Activated naive CD4-positive, alpha-beta T cell (primary cell): ENCODE measurements at places on chromosomes 12 and 14.

DNA sequence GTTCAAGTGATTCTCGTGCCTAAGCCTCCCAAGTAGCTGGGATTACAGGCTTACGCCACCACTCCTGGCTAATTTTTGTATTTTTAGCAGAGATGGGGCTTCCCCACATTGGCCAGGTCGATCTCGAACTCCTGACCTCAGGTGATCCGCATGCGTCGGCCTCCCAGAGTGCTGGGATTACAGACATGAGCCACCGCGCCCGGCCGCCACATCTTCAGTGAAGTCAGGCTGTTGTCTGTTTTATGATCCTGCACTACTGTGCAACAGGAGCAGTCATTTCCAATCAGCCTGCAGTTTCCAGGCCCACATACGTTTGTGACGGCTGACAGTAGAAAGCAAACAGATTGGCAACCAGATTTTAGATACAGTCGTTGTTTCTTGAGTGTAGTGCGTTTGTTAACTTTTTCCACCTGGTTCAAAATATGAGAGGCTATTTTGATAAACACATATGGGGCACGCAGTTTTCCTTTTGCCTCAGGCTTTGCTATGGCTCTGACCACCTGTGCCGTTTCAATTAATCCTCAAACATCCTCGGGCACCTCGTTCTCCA is 74.8 kb downstream of the LGMN start:
- DNase-seq, result no peak

- DNase-seq, result no peak
Measured at GRCh38 chr12:50107416-50108268, 3.8 kb downstream of the GPD1 start.

DNA sequence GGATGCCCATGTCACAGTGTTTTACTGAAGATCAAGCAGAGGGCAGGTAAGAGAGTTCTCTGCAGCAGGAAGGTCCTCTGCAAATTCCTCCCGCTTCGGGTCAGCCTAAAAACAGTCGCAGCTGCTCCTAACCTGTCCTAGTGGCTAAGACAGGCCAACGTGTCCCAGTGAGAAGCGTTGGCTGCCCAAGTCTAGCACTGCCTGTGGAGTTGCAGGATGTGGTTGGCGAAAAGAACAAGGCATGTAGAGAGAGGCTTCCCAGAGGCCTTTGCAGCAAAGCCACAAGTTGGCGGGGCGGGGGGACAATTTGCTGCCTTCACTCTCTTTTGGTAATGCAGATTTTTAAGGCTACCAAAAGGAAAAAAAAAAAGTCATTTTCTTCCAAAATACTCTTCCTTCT is 340.1 kb downstream of the BCL11B start:
- DNase-seq, result no peak

DNA sequence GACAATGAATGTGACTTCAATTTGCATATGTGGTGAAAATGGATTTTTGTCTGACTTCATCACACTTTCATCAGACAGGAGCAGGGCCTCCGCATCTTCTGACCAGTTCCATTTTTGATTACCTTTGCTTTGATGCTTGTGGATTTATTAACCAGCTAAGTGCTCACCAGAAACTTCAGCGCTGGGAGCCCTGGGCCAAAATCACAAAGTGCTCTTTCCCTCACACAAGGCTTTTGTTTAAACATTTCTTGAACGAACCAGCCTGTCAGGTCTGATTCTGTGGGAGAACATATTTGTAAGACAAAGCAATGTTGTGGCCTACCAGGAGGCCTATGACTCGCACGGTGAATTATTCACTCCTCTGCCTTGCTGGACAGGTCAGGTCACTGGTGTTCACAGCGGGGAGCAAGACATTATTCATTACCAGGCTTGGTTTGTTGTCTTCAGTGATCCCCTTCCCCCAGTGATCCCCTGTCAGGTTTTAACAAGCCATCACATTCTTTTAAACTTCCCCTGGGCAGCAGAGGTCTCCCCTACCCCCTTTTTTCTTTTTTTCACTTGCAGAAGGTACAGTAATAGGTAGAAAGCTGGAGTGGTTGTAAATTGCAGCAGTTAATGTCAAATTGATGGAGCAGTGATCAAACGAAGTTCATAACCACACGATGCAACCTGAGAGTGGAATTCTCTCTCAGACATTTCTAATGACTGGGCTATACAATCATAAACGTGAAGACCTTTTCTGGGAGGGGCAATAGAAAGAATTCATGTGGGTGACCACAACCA is 167.5 kb upstream of the PRICKLE1 start:
- no peak for DNase-seq

DNA sequence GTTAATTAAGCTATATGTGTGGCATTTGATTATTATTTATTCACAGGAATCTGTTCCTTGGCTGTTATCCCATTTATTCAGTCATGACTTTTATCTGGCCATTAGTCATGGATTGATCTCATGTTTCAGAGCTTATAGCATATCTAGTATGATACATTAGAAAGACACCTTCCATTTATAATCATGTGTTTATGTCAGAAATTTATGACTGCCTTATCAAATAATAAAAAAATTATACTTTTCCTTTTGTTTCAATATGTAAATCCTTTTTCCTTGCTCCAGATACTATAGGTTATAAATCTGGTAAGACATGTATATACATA is 248.0 kb upstream of the PDE3A start:
- no peak for DNase-seq

- DNase-seq, result no peak
Measured at GRCh38 chr12:115923851-115924250, 353.6 kb downstream of the MED13L start.

DNA sequence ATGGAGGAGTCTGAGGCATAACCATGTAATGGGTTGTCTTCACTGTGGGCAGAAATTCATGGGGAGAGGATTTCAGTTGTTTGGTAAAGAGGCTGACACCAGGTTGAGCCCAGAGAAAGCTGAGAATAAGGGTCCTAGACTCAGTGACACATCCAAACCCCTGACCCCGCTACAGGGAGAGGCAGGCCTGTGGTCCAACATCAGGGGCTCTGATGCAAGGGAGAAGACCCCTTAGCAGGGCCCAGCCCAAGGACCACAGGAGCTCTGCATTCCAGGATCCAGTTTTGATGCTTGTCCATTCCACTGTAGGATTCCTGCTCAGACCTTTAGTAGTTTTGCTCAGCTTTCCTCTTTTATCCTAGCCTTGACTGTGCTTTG is 15.5 kb downstream of the GPR68 start:
- DNase-seq, result no peak

DNA sequence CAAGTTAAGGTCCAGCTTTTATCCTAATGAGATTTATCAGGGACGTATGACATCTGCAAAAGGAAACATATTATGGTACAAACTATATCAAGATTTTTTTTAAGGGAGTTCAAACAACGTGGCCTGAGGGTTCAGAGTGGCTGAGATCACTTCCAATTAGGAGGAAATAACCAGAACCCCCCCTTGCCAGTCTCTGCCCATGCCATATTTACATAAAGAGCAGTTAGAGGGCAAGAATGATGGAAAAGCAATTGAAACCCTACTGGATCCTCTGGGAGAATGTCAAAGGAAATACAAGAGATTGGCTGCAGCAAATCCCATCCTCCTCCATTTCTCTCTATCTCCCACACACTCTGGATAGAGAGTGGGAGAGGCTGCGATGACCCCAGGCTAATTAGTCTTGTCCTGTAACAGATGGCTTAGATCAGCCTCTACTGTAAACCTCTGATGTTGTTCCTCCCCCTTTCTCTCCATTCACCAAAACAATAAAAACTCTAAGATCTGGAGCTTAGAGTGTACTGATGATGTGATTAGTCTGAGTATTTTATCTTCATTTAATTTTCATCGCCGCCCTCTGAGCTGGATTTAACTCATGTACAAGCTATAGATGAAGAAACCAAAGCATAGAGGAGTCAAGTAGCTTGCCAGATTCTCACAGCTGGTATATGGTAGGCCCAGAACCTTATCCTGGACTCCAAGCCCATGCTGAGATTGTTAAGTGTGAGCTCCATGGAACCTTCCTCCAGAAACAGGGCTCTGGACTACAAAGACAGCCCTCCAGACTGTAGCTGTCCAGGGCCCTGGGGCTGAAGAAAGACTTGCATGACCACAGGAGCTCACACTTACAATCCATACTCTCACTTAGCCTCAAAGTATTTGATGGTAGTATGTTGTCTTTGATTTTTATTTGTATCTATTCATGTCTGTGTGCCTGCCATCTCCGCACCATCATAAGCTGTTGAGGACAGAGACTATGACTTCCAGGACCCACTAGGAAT is 54.1 kb upstream of the GNG2 start:
- no peak for DNase-seq

DNA sequence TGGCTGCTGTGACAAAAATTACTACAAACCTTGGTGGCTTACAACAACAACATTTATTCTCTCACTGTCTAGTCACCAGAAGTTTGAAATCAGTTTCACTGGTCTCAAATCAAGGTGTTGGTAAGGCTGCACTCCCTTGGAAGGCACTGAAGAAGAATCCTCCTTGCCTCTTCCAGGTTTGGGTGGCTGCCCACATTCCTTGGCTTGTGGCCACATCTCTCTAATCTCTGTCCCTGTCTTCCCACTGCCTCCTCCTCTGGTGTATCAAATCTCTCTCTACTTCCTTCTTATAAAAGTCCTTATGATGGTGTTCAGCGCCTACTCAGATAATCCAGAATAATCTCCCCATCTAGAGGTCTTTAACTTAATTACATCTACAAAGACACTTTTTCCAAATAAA is 31.0 kb downstream of the PLCZ1 start:
- DNase-seq, result no peak

- no peak for DNase-seq
Measured at GRCh38 chr12:57164966-57165625, 17.7 kb upstream of the LRP1-AS start.

DNA sequence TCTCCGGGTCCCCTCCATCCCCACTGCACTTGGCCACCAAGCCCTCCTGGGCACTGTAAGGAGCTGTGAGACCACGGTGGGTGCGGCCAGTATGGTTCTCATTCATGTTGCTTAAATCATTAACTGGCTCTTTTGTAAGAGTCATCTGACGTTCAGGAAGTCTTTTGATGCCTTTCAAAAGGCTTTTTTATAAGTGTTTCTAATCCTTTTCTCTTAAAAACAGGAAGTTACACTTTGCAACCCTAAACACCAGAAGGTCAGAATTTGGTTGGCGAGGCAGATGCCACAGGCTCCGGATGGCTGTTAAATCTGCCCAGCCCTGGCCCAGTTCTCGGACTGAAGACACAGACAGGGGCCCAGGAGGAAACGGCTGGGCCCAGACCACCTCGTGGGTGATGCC is 26.1 kb upstream of the DIO3 start:
- DNase-seq, result no peak

DNA sequence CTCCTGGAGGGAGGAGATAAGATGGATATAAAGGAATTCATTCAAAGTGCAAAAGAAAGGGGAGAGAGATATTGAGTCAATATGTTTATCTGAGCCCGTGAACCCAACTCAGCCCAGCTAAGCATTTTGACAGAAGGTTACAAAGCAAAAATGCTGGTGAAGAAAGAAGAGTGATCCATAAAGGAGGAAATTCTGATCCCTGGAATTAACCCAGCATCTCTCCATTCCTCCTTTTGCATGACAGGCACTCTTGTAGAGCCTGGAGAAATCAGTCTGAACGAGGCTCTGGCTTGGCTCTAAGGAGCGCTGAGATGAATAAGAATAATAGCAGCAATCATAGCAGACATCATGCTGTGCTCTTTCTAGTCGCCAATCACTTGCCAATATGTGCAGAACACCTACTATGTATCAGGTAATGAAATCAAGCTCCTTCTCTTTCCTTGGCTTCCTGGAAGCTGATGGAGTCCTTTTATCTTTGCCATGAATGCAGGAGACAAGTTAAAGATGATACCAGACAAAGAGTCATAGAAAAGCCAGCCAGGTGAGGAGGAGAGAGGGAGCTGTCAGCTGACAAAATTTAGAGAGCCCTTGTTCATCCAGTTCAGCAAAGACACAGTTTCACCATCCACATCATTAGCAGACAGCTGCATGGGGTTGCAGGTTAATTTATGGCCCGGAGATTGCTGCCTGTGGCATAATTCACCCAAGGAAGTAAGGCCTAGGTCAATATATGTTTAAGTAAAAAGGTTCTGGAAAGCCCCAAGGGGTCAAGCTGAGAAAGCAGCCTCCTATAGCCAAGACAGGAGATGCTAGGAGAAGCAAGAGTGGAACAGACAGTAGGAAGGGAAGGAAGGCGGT is 476.5 kb upstream of the TBX3 start:
- no peak for DNase-seq

DNA sequence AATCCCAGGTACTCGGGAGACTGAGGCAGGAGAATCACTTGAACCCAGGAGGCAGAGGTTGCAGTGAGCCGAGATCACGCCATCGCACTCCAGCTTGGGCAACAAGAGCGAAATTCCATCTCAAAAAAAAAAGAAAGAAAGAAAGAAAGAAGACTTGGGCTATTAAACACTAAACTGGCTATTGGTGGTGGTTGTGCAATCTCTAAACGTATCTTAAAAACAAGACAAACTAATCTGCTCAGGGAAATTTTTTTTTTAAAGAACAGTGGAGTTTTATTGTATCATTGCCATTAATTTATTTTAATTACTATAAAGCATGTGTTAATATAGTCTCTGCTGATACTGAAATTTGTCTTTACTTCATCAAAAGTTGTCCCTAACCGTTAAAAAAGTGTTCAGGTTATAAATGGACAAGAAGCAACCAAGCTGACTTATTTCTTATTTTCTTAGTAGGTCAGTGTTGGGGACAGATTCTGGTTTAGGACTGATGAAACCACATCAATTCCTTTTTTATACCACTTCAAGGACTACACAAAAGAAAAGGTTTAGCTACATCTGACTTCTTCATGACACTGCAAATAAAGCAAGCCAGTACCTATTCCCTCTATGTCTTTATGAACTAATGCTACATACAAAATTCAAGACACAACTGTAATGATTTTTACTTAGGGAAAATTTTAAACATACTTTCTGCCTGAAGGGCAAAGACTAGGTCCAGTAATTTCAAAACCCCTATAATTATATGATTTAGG is 68.7 kb upstream of the KRAS start:
- DNase-seq, result no peak

GRCh38 chr14:36373982-36374673 is 53.7 kb upstream of the MBIP start:
- DNase-seq, result peak; percentile 45

DNA sequence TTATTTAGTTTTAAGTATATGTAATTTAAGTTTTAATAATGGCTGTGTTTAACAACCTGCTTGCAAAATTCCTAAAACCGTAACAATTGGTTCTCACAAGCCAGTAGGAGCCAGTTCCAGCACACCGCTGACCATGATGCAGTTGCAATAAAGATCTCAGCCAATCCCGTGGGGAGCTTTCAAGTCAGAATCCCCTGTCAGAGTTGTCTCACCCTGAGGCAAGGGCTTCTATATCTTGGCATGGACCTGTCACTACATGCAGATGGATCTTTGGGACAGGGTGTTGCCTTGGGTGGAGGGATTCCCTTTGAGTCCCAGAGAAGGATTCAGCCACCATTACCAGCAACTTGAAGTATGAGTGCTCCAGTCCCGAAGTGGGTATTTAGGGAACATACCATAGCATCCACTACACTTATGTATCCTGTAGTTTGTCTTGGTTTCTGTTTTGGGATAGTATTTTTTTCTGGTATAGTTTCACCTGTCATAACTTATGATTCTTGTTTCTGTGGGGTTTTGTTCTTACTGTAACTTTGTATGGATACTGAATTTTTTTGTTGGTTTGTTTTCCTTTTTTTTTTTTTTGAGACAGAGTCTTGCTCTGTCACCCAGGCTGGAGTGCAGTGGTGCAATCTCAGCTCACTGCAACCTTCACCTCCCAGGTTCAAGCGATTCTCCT is 30.1 kb upstream of the LIMA1 start:
- DNase-seq, result no peak

GRCh38 chr12:70919597-70920035 is 922 bp downstream of the PTPRR start:
- DNase-seq, result no peak
